ENCODE measurements at places on chromosomes 4 and X. TPM values are rescaled to one million over a fixed set of nuclear protein-coding genes. Genes with fewer than 3 reads are reported as not detected.
A peak's percentile ranks its signal among the peaks of the same experiment; 100 is the strongest.

DNA sequence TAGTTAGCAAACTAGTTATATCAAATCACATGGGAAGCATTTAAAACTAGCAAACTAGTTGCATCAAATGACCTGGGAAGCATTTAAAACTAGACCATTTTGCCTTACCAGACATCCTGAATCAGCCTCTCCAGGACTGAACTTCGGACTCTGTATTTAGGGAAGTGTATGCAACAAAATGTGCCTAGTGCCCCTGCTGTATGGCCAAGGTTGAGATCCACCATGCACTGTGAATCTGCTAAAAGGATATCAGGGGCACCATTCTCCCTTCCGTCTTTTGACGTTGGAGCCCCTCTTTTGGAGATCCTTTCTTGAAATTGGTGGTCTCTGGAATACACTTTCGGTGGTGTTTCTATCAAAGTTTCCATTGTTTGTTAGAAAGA, 49.5 kb downstream of the CCNI start:
- no peak for DNase-seq

- DNase-seq = no peak
These were observed 50.8 kb upstream of the EDNRA start for GRCh38 chr4:147430111-147430510.

GRCh38 chr4:151231915-151232595, 44.9 kb upstream of the PRSS48 start:
- no peak for DNase-seq

DNA sequence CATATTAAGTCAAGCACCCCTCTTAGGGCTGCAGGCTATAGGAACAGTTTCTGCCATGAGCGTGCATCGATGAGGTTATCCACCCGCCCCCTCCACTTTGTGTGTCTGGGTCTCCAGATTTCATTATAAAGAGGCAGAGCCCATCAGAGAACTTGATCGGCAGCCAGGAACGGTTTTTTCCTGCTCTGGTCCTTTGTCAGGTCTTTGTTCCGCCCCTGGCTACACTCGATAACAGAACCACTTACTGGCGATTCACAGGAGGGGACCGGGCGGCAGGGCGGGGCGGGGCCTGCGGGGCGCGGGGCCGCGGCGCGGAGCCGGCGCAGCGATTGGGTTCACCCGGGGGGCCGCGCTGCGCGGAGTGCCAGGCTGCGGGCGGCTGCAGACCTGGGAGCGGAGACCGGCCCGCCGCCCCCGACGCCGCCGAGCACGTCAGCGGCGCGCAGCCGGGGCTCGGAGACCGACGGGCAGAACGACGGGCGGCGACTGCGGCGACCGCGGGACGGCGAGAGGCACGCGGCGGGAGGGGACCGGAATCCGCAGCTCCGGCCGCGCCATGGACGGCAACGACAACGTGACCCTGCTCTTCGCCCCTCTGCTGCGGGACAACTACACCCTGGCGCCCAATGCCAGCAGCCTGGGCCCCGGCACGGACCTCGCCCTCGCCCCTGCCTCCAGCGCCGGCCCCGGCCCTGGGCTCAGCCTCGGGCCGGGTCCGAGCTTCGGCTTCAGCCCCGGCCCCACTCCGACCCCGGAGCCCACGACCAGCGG, at the start of gene SLC10A4:
Gene SLC10A4, plus strand, starts transcription at position 338 of the 771 bp plus-strand sequence. Its CDS starts 219 bp downstream, at position 557.
- DNase-seq = peak; percentile 88

DNA sequence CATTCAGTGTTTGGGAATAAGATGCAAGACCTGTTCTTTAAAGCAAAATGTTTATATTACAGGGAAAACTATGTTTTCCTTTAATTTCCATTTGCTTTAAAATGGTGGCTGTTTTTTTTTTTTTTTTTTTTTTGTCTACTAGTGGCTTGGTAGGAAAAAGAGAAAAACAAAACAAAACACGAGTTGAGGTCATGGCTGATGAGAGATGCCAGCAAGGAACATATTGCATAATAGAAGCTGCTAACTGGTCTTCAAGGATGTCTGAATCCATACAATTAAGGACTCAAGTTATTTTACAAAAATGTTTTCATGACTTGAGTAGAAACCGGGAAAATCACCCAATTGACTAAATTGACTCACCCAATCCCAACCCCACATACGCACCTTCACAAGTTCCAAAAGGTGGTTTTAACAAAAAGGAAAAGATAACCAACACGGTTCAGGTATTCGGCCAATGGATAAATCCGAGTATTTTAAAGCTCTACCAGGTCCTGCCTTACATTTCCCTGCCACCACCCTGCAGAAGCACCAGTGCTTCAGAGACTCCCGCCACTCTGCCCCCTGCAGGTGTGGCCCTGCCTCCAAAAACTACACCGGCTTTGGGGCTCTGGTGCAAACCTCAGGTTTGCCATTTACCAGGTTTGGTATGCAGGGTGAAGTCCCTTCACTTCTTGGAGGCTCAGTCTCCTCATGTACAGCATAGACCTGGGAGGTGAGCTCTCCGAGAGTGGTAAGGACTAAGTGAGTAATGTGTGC, 27.1 kb downstream of the PIR start:
- peak; percentile 65 for DNase-seq

DNA sequence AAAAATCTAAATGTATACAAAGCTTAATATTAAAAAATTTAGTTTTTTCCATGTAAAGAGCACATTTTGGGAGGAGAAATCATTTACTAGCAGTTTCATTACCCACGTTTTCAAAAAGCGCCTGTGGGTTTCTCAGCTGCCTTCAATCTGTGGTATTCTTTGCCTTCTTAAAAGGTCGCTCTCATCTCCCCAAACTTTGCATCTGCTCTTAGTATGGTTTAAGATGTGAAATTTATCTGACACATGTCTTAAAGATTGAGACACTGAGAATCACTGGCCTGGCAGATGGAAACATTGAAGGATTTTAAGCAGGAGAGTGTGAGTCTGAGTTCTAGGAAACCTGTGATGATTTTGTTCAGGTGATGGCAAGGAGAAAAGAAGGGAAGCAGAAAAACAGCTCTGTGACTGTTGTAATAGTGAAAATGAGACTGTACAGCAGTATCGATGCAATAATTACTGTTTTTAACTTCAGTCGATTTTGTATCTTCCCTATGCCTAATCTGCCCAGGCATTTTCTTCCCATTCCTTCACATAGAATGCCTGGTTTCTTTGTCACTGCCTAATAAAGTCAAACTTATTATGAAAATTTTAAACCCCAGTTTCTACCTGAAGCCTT, 75.9 kb downstream of the PAQR3 start:
- no peak for DNase-seq

- DNase-seq = peak; percentile 79
These were observed 17.3 kb downstream of the CTPS2 start for GRCh38 chrX:16695079-16695676.

GRCh38 chr4:76280488-76281441, 25.8 kb upstream of the STBD1 start:
- no peak for DNase-seq

- no peak for DNase-seq
These were observed 78.6 kb upstream of the AMELX start for GRCh38 chrX:11214346-11215190.

GRCh38 chrX:49880668-49881067, 1.4 kb downstream of the USP27X start:
- DNase-seq = no peak

GRCh38 chrX:39307488-39307887, 506.2 kb downstream of the MID1IP1 start:
- no peak for DNase-seq

Gene HDX
- total RNA-seq = 3.1 TPM

Gene IRS4
- total RNA-seq = 7.9 TPM

Gene DNAAF6
- not detected for total RNA-seq

Gene SPANXN4
- total RNA-seq = not detected

Gene GRSF1
- total RNA-seq = 147 TPM

Gene SNCA
- 2.9 TPM for total RNA-seq

Gene PHEX
- 0.04 TPM for total RNA-seq
